ENCODE measurements at places on chromosomes 6 and 20.

GRCh38 chr6:113924312-113924723 is 46.6 kb downstream of the HDAC2 start:
- no peak for DNase-seq

DNA sequence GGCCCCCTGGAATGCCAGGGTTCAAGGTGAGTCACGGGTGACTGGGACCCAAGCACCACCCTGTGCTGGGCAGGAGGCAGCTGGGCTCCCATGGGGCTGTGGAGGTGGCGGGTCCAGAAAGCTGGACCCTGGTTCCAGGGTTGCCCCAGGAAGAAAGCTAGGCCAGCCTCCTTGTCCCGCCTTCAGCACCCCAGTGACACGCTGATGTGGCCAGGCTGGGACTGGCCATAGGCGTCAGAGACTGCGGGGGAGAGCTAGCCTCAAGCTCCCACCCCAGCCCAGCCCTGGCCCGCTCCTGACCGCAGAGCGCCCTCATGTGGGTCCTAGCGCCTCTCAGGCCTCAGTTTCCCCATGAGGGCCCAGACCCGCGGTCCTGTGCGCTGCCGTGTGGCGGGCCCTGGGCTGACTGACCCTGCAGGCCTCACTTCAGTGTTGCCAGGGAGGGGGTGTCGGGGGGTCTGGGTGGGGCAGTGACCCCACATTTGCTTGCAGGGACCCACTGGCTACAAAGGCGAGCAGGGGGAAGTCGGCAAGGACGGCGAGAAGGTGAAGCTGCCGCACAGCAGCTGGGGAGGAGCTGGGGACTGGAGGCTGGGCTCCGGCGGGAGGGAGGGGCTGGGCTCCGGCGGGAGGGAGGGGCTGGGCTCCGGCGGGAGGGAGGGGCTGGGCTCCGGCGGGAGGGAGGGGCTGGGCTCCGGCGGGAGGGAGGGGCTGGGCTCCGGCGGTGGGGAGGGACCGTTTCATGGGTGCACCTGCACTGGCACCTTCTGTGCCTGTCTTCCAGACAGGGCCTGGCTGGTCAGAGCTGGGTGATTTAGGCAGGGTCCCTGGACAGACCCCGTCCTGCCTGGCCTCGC is 7.9 kb downstream of the COL9A3 start:
- no peak for DNase-seq

DNA sequence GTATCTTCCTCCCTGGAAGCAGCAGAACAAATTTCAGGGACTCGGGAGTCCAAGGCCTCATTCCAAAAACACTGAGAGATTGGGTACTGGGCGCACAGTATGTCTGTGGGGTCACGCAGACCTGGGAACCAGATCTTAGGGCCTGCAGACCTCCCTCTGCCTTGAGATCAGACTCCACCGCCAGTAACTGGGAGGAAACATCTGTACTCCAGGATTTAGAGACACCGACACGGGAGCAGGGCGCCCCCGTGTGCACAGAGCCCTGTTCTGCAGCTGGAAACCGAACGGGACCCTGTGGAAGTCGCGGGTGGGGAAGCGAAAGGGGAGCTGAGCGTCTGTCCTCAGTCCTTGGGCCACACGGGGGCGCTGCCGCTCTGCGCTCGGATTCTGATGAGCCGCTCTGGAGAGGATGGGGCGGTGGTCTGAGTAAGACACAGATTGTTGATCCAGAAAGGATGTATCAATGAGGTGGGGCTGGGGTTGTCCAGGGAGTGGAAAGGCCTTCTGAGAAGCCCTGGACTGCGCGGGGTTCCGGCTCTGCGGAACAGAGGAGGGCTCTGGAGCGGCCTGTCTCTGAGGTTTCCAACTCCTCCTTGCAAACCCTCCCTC is 35.7 kb upstream of the HLA-E start:
- DNase-seq, result no peak

DNA sequence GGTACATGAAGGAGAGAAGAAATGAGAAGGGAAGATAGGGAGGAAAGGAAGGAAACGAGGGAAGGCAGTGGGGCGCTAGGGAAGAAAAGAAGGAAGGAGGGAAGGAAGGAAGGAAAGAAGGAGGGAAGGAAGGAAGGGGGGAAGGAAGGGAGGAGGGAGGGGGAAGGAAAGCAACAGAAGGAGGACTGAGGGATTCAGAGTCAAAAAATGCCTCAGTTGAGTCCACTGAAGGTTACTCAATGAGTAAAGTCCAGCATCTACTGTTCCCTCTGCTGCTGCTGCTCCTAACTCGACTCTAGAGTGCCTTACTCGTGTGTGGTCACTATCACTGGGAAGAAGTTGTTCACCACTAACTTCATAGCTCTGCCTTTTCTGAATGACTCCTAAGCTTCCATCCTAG is 33.8 kb downstream of the PHACTR1 start:
- DNase-seq, result no peak

GRCh38 chr20:51140671-51141070 is 117.8 kb upstream of the KCNG1 start:
- DNase-seq, result no peak

DNA sequence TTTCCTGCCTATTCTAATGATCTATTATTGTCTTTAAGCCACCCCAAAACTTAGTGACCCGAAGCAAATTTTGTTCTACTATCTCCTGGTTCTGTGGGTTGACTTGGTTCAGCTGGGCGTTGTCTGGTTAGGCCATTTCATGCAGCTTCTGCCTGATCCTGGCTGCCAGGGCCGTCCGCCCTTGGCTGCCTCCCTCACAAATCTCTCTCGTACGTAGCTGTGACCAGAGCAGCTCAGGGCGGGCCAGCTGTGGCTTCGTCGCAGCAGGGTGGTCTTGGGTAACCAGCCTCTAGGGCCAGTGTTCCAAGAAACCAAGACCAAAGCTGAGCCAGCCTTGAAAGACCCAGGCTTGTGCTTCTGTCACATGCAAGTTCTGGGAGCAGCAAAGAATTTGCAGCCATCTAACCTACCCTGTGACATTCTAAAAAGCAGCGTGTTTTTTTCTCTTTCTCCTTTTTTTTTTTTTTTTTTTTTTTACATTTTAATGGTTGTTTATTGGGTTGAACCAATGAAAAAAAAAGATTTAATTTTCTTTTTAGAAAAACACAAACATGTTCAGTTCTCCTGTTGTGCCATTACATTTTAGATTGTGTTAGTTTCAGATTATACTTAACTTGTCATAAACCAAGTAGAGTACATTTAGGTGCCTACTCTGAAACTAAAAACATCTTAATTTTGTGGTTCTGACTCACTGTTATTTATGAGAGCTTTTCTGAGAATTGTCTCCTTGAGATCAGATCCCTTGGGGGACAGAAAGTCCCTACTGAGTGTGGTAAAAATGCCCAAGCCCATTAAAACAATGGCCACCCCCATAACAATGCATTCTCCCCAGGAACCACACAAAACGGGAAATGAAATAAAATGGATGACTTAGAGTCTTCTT is 83.9 kb downstream of the ZDHHC14 start:
- DNase-seq, result no peak

GRCh38 chr20:5088688-5089087 is 31.1 kb downstream of the PCNA start:
- no peak for DNase-seq

DNA sequence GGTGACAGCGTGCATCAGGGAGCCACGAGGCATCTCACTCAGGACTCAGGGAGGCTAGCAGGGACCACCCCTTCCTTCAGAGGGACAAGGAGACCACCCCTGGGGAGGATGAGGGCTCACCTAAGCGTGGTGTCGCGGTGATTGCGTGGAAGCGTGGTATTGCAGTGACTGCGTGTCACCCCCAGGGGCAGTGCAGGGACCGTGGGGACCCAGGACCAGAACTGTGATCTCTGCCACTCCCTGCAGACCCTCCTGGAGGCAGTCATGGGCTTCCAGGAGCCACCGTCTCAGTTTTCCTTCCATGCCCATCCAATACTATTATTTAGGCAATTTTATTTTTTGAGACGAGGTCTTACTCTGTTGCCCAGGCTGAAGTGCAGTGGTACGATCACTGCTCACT is 147.1 kb downstream of the TAF4 start:
- no peak for DNase-seq

DNA sequence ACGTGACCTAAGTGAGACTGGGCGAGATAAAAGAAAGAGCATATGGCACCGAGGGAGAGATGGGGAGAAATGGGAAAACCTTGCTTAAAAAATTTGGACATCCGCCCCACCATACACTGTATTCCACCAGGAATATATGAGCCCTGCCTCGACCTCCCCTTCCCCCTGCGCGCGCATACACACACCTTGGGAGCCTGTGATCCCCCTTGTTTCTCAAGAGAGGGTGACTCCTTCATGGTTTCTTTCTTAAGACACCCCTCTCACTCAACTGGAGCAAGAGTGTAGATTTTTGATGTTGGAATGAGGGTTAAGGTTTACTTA is 480 bp downstream of the ABCF1 start:
- no peak for DNase-seq

GRCh38 chr20:16709017-16709416 is 20.8 kb upstream of the SNRPB2 start:
- no peak for DNase-seq

GRCh38 chr20:21154692-21155091 is 28.8 kb downstream of the KIZ start:
- no peak for DNase-seq

GRCh38 chr6:99522531-99522930 is 7.3 kb upstream of the USP45 start:
- no peak for DNase-seq

GRCh38 chr6:30889921-30890645 is 5.8 kb downstream of the DDR1 start:
- no peak for DNase-seq

DNA sequence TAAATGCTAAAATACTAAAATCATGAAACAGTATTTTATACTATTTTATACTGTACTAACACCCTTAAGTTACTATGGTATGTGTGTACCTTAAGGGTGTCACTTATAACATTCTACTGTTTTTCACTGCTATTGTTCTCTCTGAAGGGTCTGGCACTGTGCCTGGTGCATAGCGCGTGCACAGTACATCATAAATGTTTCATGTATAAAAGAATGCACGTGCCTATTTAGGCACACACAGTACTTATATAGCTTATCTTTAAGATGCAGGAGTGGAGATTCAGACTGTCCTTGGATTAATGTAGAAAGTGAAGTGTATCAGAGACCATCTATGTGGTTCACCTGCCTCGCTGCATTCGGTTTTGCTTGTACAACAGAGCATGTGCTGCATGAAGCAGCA is 64.0 kb upstream of the SGK1 start:
- DNase-seq, result no peak

- DNase-seq, result no peak
Observed at GRCh38 chr6:156912431-156912830, 135.3 kb downstream of the ARID1B start.

GRCh38 chr6:109255946-109256640 is 126.2 kb downstream of the CD164 start:
- DNase-seq, result no peak

DNA sequence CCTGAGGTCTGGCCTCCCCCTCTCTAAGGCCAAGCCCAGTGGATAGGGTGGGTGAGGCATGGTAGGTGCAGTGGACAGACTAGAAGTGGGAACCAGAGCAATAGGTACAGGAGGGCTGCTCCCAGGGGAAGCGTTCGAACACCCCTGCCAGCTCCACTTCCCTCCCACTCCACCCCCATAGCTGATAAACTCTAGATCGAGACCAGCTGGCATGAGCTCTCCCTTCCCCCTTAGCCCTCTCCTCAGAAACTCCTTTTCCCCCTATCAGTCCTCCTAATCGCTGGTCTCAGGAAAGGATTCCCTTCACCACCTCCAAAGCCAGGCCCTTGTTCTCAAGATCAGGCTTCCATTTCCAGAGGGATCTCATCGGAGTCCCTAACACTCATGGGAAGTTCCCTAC is 6.0 kb upstream of the FAM83C start:
- no peak for DNase-seq

DNA sequence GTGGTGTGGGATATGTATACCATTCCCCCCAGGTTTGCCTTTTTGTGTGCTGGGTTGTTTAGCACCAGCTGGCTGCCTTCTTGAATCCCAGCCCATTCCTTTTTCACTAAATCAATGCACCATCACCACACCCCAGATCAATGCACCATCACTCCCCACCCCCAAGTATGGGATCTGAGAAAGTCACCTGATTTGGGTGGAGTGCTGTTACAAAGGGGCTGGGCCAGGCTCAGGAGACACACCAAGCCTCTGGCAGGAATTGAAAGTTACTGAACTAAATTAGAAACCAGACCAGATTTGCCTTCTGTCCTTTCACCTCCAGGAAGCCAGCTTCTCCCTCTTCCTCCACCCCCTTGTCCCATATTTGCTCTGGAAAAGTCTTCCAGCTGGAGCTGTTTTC is 19.6 kb upstream of the PKHD1 start:
- no peak for DNase-seq

GRCh38 chr20:48482790-48483189 is 345.0 kb downstream of the PREX1 start:
- no peak for DNase-seq

DNA sequence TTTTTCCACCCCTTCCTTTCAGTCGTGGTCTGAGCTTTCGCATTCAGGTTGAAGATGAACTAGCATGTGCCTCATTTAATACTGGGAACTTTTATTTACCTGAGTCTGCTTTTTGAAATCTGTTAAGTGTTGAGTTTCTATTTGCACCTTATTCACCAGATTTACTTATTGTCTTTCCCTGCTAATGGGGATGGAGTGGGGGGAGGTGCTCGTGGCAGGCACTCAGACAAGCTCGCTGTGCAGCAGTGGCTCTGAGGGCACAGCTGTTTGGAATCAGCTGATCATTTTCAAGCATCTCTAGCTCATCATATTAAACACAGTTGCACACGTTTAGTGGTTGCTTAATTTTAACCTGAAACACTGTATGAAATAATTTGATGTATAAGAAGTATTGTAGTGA is 35.6 kb downstream of the UTRN start:
- no peak for DNase-seq

- no peak for DNase-seq
Observed at GRCh38 chr6:167789358-167789757, 37.4 kb upstream of the AFDN start.

- DNase-seq, result no peak
Observed at GRCh38 chr6:84967389-84967788, 203.0 kb upstream of the TBX18 start.

GRCh38 chr6:156231026-156231765 is 546.0 kb upstream of the ARID1B start:
- DNase-seq, result no peak

GRCh38 chr6:1188199-1188598 is 123.7 kb upstream of the FOXQ1 start:
- no peak for DNase-seq

DNA sequence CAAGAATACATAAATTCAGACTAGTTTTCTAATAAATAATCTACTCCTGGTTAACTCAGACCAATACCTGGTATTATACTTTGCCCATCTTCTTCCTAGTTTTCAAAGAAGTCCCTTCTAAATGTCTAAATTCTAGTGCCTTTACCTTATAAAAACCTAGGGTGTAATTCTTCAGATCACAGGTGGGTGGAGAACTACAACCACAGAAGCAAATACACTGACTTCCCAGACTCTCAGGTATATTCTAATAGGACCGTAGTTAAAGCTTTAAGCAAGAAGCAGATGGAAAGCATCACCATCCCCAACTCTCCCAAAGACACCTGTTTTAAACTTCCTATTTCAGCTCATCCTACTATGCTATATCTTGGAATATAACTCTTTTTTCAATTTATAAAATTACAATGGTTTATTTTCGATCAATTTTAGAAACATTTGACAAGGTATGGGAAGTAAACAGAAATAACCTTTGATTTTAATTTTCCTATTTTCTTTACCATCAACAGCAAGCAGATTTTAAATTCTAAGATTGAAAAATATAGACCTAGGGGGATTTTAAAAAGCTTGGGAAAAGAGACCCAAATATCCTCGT is 15.8 kb downstream of the MAN1A1 start:
- DNase-seq, result no peak

- no peak for DNase-seq
Observed at GRCh38 chr6:140346428-140346827, 972.0 kb upstream of the CITED2 start.

- no peak for DNase-seq
Observed at GRCh38 chr20:23534801-23535593, 33.3 kb downstream of the CST9L start.

Measured in cortex of kidney (tissue), 1 donor.